Kidney glomerular epithelial cell (primary cell): ENCODE measurements at places on chromosomes 5 and 9.

- peak; percentile 12 for DNase-seq
Observed at GRCh38 chr5:143870362-143870761, 58.4 kb downstream of the HMHB1 start.

DNA sequence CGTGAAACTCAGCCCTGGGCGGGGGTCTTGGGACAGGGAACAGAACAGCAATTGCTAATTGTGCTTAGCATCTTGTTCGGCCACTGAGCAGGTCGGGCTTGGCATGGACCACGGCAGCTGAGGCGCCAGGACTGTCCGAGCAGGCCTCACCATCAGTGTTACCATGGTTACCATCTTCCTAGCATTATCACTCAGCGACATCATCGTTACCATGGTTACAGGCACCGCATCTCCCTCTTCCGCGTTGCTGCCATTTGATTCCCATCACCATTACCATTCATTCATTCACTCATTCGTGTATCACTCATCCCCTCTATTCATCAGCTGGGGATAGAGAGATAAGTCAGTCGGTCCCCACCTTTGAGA lies 81.0 kb upstream of the ZBTB43 start:
- no peak for DNase-seq

- DNase-seq: no peak
Observed at GRCh38 chr5:139882961-139883539, 87.4 kb downstream of the PSD2 start.

DNA sequence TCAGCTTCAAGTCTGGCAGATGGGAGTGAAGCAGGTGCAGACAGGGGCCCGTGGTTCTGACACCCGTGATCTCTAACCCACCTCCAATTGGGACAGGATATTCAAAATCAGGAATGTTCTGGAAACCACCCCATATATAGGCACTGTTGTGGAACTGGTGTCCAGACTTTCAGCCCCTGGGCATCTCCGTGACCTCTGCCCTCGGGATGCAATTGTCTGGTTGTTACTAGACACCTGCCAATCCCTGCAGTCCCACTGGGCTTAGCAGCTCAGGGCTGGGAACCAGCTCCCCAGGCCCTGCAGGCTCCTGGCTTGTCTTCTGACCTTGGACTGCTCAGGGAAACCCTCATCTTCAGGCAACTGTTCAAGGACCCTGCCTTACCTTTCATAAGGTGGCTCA lies 38.8 kb downstream of the NTNG2 start:
- no peak for DNase-seq

DNA sequence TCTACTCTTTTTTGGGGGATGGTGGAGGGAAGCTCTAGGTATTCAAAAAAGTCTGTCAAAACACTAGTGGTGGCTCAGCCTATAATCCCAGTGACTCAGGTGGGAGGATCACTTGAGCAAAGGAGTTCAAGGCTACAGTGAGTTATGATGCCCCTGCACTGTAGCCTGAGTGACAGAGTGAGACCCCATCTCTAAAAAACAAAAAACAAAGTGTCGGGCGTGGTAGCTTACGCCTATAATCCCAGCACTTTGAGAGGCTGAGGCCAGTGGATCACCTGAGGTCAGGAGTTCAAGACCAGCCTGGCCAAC lies 15.8 kb upstream of the SLC35D2 start:
- no peak for DNase-seq

GRCh38 chr5:140671472-140672125 lies 1.8 kb downstream of the DND1 start:
- DNase-seq: no peak

- no peak for DNase-seq
Observed at GRCh38 chr9:38423973-38424843, at the start of gene IGFBPL1. Gene IGFBPL1, minus strand, starts transcription at chr9:38424454. Its CDS starts 30 bp downstream, at chr9:38424424.

GRCh38 chr5:38463634-38464521 lies 92.6 kb downstream of the LIFR start:
- DNase-seq: peak; percentile 98
